Activated T-helper 17 cell treated with anti-CD3 and anti-CD28 coated beads, Interleukin-2, amount 50 U/mL, for 72 hours (primary cell): ENCODE measurements at places on chromosomes 3 and 15. TPM values are rescaled to one million over a fixed set of nuclear protein-coding genes. Genes with fewer than 3 reads are reported as not detected.

GRCh38 chr15:65902373-65902772, 33.1 kb downstream of the RAB11A start:
- peak; percentile 28 for ATAC-seq

GRCh38 chr15:31158858-31159569, 57.5 kb upstream of the TRPM1 start:
- no peak for ATAC-seq

DNA sequence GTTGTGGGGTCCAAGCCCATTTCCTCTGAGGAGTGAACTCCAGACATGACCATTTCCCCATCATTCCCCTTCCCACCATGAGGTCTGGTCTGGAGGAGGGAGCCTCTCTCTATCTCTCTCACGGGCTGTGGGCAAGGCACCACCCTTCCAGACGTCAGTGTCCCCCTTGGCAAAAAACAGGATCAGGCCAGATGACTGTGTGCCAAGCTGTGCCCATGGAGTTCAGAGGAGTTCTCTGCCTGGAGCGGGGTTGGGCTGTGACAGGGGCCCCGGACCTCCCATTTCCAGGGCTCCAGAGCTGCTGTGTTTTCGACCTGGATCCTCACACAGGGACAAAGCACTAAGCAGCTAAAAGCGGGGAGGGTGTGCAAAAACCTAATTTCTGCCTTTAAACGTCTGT, 124.5 kb downstream of the RAB11A start:
- no peak for ATAC-seq

DNA sequence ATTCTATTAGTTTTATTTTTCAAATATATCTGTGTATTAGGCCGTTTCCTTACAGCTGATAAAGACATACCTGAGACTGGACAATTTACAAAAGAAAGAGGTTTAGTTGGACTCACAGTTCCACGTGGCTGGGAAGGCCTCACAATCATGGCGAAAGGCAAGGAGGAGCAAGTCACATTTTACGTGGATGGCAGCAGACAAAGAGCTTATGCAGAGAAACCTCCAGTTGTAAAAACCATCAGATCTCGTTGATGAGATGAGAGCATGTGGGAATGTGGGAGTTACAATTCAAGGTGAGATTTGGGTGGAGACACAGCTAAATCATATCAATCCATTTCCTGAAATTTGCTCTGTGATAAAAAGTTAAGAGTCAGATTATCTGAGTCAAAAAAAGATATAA, 2.3 kb upstream of the GOLGA8A start:
- ATAC-seq, result no peak

GRCh38 chr3:9311228-9311627, 51.6 kb upstream of the THUMPD3 start:
- no peak for ATAC-seq

- ATAC-seq, result peak; percentile 31
Measured at GRCh38 chr15:56019060-56019793, 25.8 kb upstream of the NEDD4 start.

GRCh38 chr15:64693134-64693533, 82.3 kb downstream of the RBPMS2 start:
- ATAC-seq, result no peak

- no peak for ATAC-seq
Measured at GRCh38 chr3:150447631-150448465, 39.8 kb downstream of the TSC22D2 start.

GRCh38 chr15:72229947-72230196, 1.1 kb downstream of the PKM start:
- ATAC-seq, result no peak

DNA sequence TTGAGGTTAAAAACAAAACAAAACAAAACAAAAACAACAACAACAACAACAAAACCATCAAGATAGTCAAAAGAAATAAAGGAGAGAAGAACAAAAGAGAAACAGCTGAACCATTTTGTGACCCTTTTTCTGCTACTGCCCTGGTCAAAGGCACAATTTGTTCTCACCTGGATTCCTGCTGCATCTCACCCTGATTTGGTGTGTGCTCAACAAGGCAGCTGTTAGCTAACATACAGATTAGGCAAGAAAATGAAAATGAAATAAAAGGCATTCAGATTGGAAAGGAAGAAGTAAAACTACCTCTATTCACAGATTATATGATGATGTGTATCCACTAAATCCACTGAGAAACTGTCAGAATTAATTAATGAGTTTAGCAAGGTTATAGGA, 28.7 kb upstream of the XIRP1 start:
- no peak for ATAC-seq

DNA sequence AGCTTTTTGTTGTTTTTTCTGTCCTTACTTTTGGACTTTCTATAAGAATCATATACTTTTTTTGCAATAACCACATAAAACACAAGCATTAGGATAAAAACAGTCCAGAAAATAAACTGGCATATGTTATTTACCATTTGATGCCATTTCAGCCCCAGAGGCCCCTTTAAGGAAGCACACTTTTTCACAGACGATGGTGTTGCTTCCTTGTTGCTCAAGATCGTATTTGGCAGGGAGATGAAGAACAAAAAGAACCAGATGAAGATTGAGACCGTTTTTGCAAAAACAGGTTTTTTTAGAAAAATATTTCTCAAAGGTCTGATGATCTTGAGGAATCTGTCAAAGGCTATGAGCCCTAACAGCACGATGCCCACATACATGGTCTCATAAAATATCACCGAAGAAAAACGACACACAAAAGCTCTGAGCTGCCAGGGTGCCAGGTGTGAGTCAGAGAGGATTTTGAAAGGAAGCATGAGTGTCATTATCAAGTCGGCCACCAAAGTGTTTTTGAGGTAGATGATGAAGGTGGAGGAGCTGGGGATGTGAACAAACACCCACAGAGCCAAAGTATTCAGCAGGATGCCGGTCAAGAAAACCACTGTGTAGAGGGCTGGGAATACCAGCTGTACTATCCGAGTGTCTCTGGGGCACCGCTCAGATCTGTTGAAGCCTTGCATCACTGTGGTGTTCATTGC, 902 bp downstream of the P2RY13 start:
- peak; percentile 90 for ATAC-seq

DNA sequence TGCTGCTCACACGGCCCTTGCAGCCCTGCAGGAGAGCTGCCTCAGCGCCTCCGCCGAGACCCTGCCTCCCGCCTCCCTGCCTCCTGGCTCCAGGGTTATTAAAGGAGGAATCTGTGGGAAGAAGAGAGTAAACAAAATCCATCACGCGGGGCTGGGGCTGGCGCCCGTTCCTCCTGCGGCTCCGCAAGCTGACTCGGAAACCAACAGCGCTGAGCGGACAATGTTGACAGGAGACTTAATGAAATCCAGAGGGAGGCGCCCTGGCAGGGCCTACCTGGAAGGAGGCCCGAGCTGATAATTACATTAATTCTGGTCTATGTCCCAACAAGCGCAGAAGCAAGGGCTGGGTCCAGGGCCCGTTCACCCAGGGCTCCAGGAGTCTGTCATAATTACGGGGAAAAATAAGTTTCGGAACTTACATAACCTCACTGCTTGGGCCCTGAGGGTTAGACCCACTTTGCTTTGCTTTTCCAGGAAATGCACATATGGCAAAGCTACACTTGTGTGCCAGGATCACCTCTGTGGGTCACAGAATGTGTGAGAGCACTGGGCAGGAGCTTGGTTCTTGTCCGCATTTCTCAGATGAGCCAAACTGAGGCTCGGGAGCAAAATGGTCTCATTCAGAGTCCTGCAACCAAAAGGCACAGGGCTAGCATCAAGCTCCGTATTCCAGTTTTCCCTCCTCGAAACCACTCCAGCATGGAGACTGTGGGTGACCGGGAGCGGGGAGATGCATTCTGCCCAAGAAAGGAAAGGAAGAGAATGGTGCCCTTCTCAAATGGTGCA, 43.8 kb upstream of the SLC6A6 start:
- ATAC-seq, result no peak

GRCh38 chr15:27951191-27951890, 147.8 kb downstream of the OCA2 start:
- ATAC-seq, result no peak

DNA sequence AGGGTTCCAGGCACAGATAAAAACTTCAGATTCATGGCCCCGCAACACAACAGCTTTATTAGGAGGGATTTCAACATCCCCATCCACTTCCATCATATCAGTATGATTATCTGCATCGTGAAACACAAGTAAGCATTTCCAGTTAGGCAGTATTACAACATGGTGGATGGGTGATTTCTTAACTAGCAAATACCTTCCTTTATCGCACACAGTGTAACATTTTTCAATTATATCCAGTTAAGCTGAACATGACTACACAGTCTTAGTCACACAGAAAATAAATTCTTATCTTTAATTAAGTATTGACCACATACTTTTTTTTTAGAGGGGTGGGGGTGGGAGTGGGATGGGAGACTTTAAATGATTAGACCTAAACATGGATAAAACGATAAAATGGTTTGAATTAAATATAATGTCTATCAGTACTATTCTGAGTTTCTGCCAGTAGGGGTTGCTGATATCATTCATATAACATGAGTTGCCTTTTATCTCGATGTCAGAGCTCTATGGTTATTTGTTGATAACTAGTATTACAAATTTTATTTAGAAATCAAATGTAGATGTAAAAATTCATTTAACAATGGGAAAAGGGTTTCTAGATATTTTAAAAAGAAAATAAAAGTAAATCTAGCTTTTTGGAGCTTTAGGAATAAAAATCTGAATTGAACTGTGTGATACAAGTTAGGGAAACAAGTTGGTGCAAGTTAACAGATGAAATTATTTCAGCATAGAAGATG, 146.6 kb downstream of the TBL1XR1 start:
- ATAC-seq, result peak; percentile 48

DNA sequence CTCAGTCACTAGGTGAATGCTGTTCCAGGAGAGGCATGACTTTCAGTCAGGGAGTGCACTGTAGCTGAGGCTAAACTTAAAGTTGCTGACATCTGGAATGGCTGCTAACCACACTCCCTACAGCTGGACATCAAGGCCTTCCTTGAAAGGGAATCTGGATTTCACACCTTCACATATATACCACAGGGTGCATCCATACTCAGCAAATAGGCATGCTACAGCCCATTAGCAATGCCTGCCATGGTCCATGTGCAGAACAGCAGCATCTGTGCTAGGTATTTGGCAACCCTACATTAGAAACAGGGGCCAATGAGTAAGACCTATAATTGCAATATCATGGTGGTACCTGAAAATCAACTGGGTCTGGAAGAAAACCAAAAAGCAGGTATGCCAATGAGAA, 74.8 kb downstream of the SNTN start:
- no peak for ATAC-seq

DNA sequence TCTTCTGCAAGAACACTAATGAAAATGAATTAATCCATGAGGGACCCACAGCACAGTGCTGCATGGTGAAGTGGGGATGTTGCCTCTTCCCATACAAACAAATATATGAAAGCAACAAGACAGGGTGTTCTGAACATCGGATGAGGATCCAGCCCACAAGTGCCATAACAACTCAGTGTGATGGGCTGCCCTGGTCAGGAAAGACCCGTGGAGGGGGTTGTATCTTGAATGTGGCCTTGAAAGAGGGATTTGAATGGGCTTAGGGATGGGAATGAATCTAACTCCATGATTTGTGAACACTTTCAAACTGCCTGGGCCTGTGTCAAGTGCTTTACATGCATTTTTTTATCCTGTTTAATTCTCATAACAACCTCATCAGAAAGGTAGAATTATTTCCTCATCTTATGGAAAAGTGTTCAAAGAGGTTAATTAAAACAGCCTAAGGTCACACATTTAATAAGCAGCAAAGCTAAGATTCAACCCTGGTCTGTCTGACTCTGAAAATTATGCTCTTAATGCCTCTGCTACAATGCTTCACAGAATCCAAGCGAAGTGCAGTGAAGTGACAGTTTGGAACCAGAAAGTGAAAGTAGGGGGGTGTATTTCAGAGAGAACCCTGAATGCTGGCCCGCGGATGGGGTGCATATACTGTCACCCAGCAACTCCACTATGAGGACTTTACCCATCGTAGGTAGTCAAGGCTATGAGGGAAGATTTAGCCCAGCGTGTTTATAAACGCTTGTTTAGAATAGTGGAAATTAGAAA, 65.6 kb upstream of the HEG1 start:
- ATAC-seq, result no peak

GRCh38 chr15:39283531-39283930, 297.3 kb upstream of the THBS1 start:
- no peak for ATAC-seq

- ATAC-seq, result peak; percentile 65
Measured at GRCh38 chr15:75202251-75203016, 752 bp downstream of the C15orf39 start.

DNA sequence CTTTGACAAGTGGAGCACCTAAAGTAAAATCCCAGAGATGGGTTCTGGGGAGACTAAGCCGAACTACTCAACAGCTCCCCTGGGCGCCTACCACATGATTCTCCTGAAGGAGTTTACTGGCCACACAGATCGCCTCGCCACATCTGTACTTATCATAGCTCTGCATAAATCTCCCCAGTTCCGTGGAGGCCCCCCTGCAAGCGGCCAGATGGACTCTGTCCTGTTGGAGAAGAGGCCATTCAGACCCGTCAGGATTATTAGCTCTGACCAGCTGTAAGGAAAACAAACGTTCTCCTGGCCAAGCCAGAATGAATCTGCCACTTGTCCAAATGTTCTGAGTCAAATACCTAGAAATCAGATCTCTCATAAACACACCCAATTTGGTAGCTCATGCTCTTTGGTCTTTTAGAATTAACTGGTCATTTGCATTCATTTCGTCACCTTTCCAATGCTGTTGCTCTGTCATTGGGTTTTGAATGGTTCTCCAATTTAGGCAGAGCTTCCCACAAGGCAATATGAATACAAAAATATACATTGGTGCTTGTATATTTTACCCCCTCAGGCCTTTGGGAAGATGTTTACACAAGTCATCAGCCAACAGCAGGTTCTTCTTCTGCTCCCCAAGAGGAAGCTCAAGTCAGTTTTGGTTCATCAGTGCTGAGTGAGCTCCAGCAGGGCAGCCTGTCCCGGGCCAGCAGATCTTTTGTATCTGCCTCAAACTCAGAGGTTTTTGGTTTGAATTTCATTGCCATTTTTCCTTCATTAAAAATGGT, 124.5 kb downstream of the THSD4 start:
- ATAC-seq, result no peak

The PRRT3 gene
- 3.2 TPM for total RNA-seq

The DOCK3 gene
- total RNA-seq, result 3.8 TPM

The TMEM158 gene
- total RNA-seq, result not detected

The AGBL1 gene
- not detected for total RNA-seq

The ANKRD63 gene
- total RNA-seq, result not detected

The ULK3 gene
- total RNA-seq, result 46.7 TPM

The GOLGA6D gene
- not detected for total RNA-seq

The NANOGP8 gene
- total RNA-seq, result not detected

The LRRIQ4 gene
- 0.13 TPM for total RNA-seq

The TAGLN3 gene
- 7.1 TPM for total RNA-seq

The HHLA2 gene
- 1.3 TPM for total RNA-seq

The TNNC1 gene
- total RNA-seq, result 2.0 TPM

The RBP2 gene
- not detected for total RNA-seq
